ENCODE measurements at places on chromosomes 3 and 15. TPM values are rescaled to one million over a fixed set of nuclear protein-coding genes. Genes with fewer than 3 reads are reported as not detected.

Gene OR5H2
- not detected for total RNA-seq

Gene SOX14
- not detected for total RNA-seq

Gene FRMD5
- total RNA-seq = 12.7 TPM

Gene SLCO2A1
- total RNA-seq = 2.6 TPM

Gene ECE2
- not detected for total RNA-seq

Gene IL5RA
- total RNA-seq = not detected

Gene ADAMTS17
- total RNA-seq = not detected

Gene CEMIP
- 0.19 TPM for total RNA-seq

Gene CHRM5
- total RNA-seq = not detected

Gene GOLGA8J
- total RNA-seq = not detected

Measured in vein endothelial cell (primary cell).